Fibroblast of the conjunctiva (primary cell): ENCODE measurements at places on chromosomes 3 and 15.

DNA sequence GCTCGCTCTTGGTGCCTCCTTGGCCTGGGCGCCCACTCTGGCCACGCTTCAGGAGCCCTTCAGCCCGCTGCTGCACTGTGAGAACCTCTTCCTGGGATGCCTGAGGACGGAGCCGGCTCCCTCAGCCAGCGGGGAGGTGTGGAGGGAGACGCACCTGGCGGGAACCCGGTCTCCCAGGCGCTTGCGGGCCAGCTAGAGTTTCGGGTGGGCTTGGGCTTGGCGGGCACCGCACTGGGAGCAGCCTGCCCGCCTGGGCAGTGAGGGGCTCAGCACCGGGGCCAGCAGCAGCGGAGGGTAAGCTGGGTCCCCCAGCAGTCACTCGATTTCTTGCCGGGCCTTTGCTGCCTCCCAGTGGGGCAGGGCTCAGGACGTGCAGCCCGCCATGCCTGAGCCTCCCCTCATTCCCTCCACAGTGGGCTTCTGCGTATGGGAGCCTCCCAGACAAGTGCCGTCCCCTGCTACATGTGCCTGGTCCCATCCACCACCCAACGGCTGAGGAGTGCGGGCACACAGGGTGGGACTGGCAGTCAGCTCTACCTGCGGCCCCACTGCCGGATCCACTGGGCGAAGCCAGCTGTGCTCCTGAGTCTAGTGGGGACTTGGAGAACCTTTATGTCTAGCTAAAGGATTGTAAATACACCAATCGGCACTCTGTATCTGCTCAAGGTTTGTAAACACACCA is 708.7 kb downstream of the VGLL3 start:
- DNase-seq: no peak

- DNase-seq: no peak
Observed at GRCh38 chr15:75739791-75740190, 27.1 kb upstream of the CSPG4 start.

GRCh38 chr3:154137036-154137435 is 15.8 kb downstream of the ARHGEF26 start:
- no peak for DNase-seq

GRCh38 chr3:130712718-130713423 is 33.8 kb downstream of the PIK3R4 start:
- DNase-seq: no peak

DNA sequence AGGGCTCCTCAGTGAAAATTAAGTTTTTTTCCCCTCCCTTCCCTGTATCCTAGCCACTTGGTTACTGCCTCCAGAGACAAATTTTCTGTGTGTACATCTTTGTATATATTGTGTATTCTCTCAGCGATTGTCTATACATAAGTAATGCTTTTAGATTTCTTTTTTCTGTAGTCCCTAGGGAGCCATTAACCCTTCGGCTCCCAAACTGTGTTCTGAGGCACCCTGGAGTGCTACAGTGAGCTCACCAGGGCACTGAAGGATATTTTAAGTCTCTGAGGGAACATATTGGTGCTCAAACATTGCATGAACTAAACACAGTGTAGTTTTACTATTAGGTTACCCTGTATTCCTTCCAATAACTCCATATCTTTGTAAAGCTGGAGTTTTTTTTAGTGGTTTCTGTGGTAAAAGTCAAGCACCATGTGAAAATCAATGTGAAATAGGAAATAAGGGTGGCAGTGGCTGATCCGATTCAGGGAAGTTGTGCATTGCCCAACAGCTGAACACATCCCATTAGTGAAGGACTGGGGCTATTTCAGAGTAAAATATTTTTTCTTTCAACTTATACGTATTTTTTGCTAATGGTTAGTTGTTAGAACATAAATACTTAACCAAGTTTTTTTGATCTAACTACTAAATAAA is 43.0 kb downstream of the USP13 start:
- DNase-seq: no peak

DNA sequence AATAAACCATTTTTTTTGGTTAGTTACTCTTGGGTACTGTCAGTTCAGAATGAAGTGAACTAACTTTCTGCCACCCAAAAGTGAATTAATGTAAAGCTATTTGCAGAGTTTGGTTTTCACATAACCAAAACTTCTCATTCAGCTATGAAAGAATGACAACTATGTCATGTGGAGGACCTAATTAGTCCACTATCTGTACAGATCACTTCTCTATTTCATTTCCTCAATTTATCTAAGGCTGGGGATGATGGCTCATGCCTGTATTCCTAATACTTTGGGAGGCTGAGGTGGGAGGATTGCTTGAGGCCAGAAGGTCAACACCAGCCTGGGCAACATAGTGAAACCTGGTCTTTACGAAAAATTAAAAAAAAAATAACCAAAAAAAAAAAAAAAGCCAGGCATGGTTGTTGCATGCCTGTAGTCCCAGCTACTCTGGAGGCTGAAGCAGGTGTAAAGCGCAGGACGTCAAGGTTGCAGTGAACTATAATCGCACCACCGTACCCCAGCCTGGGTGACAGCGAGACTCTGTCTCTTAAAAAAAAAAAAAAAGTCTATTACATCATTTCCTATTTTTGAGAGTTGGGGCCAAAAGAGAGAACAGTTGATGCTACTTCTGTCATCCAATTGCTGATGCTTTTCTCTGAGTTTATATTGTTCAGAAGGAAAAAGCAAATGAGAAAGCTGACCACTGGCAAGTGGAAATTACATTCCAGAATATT is 8.7 kb downstream of the HYPK start:
- DNase-seq: no peak

DNA sequence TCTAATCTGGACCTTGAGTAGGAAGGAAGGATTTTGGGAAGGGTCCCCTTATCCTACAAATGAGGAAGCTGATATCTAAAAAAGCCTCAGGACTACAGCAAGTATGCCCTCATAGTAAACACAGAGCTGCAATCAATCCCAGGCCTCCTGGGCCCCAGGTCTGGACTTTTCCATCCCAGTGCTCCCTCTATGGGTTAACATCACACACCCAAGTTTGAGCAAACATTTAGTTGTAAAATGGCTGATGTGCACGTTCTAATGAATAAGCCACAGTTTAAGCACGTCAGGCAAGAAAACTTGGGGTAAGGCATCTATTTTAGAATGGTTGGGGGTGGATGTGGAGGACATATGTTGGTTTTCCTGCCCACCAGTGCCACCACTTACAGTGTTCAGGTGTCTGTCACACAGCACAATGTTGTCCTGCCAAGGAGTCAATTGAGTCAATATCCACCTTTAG is 44.3 kb upstream of the UBE2E1 start:
- DNase-seq: no peak

- DNase-seq: peak; percentile 37
Observed at GRCh38 chr15:99511531-99511865, 54.3 kb upstream of the MEF2A start.

DNA sequence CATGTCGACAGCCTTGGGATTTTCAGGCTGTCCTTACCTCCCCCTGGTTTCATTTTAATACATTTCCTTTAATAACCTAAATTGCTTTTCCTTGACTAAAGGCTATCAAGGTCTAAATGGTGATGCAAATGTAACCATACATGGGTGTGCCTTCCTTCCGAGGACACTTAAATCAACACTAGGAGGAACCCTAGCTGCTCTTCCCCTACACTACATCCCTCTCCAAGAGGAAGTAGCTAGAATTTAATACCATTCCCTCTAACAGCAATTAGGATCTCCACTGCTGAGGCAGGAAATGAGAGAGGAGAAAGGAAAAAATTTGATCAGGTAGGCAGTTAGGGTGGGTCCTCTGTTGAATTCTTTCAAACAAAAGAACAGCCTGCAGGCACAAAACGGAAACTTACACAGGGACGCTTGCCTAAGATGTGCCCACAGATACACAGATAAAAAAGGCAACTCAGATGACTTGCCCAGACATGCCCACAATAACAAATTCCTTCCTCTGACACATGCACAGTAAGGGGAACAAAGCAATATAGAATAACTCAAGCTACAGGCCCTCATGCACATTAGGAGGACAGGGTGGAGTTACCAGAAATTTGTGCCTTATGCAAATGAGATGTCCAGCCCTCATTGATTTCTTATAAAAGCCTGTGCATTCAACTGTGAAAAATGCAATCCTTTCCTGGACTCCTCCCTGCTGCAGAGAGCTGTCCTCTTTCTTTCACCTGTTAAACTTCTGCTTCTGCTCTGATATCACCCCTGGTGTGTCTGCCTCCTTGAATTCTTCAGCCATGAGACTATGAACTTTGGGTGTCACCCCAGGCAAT is 1024.4 kb upstream of the CADM2 start:
- no peak for DNase-seq

DNA sequence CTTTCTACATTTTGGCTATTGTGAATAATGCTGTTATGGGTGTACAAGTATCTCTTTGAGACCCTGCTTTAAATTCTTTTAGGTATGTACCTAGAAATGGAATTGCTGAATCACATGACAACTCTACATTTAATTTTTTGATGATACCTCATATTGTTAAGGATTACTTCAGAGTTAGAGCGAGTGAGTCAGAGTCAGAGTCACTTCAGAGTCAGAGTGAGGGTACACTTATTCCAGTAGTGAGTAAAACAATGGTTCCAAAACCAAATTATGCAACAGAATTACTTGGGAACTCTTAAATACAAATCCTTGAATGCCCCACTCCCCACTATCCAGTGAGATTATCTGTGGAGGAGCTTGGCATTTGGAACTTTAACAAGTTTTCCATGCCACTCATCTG is 50.3 kb upstream of the SNRK start:
- DNase-seq: no peak

GRCh38 chr3:53799338-53799865 is 46.8 kb downstream of the CHDH start:
- no peak for DNase-seq
